SJSA1 (cell line): ENCODE measurements at places on chromosomes 12 and 14.
A peak's percentile ranks its signal among the peaks of the same experiment; 100 is the strongest.

DNA sequence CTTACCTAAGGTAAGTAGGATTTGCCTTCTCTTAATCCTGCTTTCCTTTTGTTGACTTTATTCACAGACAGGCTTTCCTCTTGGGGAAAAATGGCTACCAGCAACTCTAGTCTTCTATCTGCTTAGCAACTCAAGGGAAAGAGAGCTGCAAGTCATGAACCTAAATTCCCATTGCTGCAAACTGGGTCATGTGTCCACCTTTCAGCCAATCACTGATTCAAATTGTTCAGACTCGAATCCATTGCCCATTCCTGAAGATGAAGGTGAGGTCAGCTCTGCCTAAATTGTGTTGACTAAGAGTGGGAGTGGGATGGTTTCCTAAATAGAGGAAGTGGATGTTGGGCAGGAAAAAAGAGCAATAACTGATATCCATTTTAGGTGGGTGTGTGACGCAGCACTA, 7.7 kb downstream of the FBXW8 start:
- no peak for DNase-seq

DNA sequence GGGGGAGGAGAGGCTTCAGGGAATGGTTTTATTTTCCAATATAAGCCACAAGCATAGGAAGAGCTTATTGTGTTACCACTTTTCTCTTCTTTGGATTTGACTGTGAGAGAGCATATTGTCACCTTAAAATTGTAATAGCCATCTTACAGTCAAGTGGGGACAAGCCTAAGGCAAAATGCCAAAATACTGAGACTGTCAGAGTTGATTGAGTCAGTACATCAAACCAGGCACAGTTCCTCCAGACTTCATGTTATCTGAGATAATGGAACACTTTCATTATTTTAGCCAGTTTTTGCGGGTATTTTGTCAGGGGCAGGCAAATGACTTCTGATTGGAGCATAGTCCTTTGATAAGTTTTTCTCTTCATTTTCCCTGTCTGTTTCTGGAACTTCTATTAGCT, 19.5 kb upstream of the NUBPL start:
- DNase-seq: no peak

DNA sequence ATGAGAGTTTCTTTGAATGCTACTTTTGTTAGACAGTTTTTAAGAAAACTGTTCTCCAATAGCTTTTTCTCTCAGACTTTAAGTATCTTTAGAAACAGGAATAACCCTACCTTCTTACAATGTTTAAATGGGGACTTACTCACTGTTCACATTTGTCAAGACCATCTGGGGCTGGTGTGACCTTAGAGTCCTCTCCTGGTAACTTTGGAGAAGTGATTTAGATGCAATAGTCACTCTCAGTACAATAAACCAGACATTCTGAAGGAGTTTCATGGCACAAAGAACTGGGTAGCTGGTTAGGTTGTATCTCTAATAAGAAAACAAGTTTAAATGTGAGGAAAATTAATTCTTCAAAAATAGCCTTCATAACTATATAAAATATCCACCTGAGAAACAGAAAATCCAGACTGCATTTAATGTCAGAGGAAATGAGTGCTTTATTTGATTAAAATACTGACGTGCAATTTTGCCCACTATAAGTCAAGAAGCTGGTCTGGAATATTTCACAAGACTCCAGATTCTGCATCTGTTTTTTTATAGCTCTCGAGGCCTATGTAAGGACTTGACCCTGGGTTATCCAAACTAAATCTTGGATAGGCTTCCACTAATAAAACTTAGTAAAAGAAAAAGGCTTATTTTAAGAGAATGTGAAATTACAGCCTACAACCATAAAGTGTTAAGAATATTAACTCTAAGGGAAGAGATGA, 108.7 kb downstream of the PTGER2 start:
- no peak for DNase-seq

- no peak for DNase-seq
Measured at GRCh38 chr12:40216516-40217288, 8.1 kb upstream of the LRRK2 start.

- DNase-seq: no peak
Measured at GRCh38 chr12:45368841-45369489, 153.1 kb downstream of the ANO6 start.

DNA sequence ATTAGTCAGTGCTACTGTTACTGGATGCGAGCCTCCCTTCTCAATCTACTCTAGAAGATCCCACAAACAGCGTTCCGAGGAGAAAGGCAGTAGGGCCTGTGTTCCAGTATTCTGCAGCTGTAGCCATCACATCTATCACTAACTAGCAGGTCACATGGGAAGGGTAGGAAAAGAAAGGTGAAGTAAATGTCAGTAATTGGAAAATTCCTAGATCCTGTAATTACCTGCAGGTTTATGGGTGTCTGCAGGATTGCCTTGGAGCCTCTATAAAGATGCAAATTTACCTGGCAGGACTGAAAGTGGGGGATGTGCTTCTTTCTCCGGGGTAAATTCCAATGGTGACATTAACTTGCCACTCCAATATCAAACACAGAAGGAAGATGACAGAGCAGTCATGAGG, 77.8 kb downstream of the FERMT2 start:
- DNase-seq: no peak

DNA sequence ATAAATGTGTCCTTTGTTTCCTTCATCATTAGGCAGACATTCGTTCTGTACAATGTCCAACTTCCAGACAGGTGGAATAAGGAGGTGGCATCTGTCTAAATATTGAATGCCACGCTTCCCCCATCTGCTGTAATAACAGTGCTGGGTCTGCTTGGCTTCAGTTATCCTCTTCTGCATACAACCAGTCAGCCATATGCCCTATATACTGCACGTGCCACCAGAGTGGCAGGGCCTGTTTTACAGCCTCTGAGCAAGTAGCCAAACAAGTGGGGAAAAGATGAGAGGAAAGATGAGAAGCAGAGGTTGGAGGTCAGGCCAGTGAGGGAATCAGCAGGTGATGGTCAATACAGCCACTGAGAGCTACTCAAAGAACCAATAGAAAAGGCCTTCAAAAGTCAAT, 55.4 kb downstream of the OTX2 start:
- no peak for DNase-seq

DNA sequence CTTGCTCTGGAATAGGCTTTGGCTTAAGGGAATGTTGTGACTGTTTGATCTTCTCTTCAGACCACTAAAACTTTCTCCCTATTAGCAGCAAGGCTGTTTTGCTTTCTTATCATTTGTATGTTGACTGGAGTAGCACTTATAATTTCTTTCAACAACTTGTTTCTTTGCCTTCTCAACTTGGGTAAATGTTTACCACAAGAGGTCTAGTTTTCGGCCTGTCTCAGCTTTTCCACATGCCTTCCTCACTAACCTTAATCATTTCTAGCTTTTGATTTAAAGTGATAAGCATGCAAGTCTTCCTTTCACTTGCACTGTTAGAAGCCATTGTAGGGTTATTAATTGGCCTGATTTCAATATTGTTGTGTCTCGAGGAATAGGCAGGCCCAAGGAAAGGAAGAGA, 126.7 kb upstream of the AEBP2 start:
- no peak for DNase-seq

DNA sequence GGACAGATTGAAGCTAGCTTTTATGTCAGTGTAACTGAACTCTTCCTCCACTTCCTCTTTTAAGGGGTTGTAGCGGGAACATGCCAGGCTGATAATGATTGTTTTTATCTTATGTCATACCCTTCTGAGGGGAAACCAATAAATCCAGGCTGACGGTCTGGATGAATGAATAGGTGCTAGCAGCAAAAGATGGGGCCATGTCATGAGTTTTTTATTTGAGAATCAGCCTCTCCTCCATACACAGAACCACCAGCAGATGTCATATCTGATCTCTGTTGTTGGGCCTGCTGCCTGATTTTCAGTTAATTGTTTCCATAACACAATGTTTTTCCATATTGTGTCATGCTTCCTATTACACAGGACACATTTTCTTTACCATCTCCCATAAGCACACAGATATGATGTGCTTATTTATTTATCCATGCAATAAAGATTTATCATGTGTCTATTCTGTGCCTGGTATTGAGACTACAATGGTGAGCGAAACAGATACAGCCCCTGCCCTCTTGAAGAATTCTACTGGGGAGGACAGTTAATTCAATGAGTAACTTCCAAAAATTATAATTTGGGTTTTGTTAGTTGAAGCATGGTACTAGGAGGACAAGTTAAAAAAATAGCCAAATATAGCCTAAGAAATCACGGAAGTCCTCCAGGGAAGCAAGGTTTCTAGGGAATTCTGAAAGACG, 33.6 kb upstream of the CRY1 start:
- no peak for DNase-seq

GRCh38 chr12:113611652-113612051, 140.0 kb upstream of the LHX5 start:
- DNase-seq: no peak

GRCh38 chr12:31951008-31951407, 8.2 kb upstream of the RESF1 start:
- no peak for DNase-seq

DNA sequence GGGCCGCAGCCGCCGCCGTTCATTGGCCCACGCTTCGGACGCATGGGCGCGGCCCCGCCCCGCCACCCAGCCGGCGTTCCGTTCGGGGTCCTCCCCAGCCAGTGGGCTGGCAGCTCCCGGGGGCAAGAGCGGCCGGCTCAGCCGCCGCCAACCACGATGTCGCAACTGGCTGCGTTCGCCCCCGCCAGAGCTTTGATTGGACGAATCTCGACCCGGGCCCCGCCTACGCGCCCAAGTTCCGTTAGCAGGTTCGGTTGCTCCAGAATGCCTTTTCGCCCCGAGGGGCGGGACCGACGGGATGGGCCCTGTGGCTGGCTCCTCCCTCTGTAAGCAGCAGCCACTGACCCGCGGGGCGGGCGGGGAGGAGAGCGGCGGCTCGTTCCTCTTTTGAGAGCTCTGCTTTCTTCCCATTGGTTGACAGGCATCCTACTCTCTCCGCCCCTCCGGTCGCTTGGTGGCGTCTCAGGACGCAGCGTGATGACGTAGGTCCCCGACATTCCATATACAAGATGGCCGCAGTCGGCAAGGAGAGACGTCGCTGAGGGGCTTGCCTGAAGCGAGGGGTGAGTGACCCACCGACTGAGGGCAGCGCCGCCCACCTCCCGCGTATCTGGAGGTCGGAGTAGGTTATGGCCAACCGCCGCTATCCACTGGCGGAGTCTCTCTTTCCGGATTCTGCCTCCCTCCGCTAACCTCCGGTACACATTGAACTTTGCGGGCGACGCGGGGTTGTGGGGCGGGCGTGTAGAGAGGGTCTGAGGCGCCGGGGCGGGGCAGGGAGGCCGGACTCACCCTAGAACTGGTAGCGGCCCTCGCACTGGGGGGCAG, at the start of gene CCNK:
Gene CCNK, plus strand, starts transcription at position 493 of the 828 bp plus-strand sequence. CDS start 11,269 bp downstream, outside the sequence.
- DNase-seq: peak; percentile 99

DNA sequence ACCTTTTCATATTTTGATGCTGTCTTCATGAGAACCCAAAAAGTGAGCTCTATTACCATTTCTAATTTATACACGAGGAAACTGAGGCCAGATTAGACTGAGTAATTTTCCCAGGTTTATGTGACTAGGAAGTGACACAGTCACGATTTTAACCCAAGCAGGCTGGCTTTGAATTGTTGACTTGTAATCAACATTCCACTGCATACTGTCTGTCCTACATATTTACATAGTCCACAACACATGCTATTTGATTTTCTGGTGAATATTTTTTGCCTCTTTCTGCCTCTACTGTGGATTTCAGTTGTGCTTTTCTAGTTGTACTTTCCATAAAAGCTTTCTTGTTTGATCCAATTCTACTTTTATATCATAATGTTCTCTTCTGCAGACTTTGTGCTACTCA, 8.2 kb downstream of the TAS2R7 start:
- DNase-seq: no peak

GRCh38 chr12:98373025-98373554, 142.3 kb upstream of the TMPO start:
- no peak for DNase-seq

DNA sequence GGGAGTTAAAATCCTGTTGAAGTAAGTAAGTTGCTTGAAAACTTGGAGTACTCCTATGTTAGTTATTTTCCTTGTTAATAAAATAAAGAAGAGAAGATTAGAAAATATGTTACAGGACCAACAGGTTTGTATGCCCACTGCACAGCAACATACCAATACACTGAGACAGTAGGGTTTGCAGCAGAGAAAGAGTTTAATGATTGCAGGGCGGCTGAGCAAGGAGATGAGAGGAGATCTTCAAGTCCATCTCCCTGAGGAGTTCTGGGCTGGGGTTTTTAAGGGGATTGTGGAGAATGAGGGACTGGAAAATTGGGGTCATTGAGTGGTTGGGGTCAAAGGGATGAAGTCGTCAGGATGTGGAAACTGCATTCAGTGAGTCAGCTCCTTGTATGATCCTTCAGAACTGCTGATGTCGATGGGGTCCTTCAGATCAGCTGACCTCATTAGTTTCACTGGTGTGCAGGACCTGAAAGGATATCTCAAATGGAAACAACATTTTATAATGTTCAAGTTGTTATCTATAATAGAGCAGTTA, 4.3 kb upstream of the HSD17B6 start:
- no peak for DNase-seq

- no peak for DNase-seq
Measured at GRCh38 chr12:119828300-119828699, 48.8 kb downstream of the CIT start.

DNA sequence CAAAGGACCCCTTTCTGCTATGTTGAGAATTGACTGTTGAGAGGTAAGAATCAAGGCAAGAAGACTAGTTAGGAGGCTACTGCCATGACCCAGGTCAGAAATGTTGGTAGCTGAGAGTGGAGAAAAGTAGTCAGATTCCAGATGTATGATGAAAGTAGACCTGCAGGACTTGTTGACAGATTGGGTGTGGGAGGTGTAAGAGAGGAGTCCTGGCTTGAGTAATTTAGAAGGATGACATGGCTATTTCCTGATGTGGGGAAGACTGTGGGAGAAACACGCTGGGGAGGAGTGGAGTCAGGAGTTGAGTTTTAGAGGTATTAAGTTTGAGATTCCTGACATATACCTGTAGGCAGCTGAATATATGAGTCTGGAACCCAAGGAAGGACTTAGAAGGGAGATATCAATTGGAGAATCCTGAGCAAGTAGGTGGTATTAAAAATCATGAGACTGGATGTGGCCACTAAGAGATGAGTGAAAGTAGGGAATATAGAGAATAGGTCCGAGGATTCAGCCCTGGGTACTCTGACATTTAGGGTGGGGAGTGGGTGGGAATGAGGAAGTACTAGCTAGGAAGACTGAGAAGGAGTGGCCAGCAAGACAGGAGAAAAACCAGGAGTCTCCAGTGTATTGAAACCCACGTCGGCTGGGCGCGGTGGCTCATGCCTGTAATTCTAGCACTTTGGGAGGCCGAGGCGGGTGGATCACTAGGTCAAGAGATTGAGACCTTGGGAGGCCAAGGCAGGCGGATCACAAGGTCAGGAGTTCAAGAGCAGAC, 12.6 kb upstream of the DDX47 start:
- DNase-seq: no peak

GRCh38 chr12:120257041-120257821, 8.3 kb downstream of the PXN start:
- DNase-seq: peak; percentile 92

DNA sequence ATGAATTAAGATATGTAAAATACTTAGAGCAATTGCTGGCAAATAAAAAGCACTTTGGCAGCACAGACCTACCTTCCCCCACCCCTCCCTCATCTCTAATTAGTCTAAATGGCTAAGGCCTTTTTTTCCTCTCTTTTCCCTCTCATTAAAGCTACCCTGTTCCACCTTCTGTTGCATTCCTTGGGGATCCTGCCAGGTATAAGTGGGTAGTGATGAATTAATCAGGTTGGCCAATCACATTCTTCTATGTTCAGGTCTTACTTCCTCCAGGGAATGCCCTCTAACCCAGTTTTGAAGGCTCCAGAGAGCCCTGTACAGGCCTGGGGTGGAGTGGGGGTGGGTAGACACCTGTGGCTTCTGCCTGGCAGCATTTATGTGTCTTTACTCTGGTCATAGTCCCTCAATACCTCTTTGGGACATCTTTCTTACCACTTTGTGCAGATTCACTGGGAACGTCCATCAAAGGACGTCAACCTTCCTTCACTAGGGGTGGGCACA, 28.4 kb downstream of the HSPB8 start:
- no peak for DNase-seq
